ENCODE measurements at places on chromosomes 2 and 18. TPM values are rescaled to one million over a fixed set of nuclear protein-coding genes. Genes with fewer than 3 reads are reported as not detected.

DNA sequence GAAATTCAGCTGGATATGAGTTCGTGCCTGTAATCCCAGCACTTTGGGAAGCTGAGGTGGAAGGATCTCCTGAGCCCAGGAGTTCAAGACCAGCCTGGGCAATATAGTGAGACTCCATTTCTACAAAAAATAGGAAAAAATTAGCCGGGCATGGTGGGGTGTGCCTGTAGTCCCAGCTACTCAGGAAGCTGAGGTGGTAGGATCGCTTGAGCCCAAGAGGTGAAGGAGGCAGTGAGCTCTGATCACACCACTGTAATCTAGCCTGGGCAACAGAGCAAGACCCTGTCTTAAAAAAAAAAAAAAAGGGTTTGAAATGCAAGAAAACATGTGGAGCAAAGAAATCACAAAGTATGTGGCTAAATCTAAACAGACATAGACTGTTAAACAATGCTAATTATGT is 9.8 kb downstream of the CGREF1 start:
- DNase-seq, result no peak

GRCh38 chr2:43524177-43524965 is 71.5 kb downstream of the THADA start:
- DNase-seq, result no peak

DNA sequence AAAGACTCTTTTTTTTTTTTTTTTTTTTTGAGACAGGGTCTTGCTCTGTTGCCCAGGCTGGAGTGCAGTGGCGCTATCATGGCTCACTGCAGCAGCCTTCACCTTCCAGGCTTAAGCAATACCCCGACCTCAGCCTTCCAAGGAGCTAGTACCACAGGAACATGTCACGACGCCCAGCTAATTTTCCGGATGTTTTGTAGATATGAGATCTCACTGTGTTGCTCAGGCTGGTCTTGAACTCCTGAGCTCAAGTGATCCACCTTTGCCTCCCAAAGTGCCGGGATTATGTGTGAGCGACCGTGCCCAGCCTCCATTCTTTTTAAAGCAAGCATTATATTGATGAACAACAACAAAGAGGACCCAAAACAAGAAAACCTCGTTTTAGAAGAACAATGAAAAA is 307.1 kb upstream of the ID2 start:
- no peak for DNase-seq

Gene NCKAP5
- not detected for total RNA-seq

DNA sequence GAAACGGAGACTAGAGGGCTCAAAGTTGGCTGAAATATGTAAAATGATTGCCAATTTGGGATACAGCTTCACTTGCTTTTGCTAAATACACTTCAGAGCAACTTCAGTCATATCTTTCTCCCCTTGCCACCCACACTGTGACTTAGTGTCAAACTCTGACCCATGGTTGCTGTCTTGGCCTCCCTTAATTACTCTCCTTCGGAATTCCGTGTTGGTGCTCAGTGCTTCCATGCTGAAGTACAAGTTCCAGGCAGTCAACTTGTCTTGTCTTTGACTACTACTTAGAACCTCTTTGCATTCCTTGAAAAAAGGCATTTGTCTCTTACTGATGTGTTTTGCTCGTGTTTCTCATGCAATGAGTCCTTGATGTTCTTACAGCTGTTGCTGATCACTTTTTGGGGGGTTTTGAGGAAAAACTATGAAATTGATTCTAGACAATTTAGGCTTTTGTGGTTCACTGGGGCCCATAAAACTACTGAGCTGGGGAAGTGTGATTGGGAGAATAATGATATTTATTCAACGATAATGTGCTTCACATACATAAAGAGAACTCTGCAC is 146.0 kb downstream of the UBE2E3 start:
- no peak for DNase-seq

- DNase-seq, result no peak
Measured at GRCh38 chr2:111634050-111634794, 249.8 kb downstream of the ANAPC1 start.

GRCh38 chr18:59263661-59264060 is 9.6 kb downstream of the RAX start:
- DNase-seq, result no peak

Gene CD207
- not detected for total RNA-seq

Gene ILKAP
- 57.2 TPM for total RNA-seq
